CD4-positive, alpha-beta T cell treated with Interleukin-4 for 1 hour (primary cell): ENCODE measurements at places on chromosomes 4 and X.

- no peak for DNase-seq
Measured at GRCh38 chr4:16516796-16517439, 290.6 kb upstream of the TAPT1 start.

GRCh38 chr4:75630937-75631329, 605 bp upstream of the CDKL2 start:
- no peak for DNase-seq

DNA sequence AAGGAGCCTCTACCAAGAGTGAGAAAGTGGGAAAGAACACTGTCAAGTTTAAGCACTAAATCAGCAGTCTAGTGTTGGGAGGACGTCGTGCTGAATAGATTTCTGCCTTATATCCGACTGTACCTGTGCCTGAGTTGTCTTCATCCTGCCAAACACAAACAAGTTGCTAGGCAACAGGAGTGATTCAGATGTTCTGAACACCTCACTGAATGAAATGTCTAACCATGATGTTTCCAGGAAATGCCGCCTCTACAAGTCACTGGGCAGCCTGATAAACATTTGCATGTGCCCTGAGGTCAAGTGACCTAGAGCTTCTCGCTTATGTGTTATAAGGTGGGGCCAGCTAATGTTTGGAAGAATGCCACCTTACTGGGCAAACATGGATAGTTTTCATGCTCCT, 37.9 kb downstream of the SGMS2 start:
- peak; percentile 14 for DNase-seq

DNA sequence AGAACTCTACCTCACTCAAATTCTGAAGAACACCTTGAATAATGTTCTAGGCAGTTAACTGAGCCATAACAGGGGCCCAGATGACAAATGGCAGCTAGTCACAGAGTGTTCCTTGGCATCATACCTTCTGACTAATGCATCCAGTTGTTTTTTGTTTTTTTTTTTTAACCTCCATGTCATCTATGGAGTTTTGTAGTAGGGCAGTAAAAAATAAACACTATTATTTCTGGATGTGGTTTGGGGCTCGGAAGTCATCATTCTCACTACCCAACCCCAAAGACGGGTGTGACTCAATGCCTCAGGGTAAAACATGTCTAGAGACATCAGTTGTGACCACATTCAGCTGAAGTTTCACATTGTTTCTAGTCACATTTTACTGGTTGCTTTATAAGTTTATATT, 31.2 kb upstream of the MCF2 start:
- DNase-seq: peak; percentile 12

DNA sequence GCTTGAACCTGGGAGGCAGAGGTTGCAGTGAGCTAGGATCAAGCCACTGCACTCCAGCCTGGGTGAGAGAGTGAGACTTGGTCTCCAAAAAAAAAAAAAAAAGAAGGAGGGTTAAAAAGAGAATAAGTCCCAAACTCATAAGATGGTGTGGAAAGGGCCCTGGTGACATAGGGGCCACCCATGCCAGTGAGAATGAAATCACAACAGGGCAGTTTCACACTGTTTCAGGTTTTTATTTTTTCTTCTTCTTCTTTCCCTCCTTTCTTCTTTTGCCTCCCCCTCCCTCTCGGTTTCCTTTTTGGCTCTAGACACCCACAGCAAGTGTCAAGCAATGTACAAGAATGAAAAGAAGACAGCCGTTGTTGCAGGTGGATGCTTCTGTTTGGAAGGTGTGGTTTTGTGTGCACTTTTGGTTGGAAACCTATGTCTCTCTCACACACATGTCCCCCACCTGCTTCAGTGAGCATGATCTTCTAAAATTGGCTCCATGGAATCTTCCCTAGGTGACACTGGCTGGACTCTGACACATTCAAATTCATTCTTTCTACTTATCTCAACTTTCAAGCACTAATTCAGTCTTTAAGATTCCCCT, 14.4 kb upstream of the TLR8 start:
- no peak for DNase-seq

DNA sequence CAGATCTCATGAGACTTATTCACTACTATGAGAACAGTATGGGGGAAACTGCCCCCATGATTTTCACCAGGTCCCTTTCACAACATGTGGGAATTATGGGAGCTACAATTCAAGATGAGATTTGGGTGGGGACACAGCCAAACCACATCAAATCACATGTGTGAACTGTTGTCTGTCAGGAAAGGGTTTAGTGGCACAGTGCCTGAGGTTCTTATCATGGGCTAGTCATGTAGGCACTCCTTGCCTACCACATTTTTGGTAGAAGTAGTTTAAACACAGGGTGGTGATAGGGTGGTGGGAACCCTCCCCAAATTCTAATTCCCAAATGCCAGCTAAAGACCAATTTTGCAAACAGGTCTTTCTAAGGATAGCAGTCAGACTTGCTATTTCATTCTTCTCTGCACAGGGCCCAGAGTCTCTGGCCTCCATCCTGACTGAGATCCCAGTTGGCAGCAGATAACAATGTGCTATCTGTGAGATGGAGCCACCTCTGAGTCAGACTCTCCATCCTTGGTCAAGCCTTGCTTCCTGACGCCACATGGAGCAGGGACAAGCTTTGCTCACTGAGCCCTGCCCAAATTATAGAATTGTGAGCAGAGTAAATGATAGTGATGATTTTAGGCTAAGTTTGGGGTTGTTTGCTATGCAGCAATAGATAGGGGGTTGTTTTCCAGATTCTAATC, 33.5 kb upstream of the SETD7 start:
- no peak for DNase-seq

GRCh38 chr4:79181190-79181589, 144.7 kb downstream of the NAA11 start:
- DNase-seq: no peak

DNA sequence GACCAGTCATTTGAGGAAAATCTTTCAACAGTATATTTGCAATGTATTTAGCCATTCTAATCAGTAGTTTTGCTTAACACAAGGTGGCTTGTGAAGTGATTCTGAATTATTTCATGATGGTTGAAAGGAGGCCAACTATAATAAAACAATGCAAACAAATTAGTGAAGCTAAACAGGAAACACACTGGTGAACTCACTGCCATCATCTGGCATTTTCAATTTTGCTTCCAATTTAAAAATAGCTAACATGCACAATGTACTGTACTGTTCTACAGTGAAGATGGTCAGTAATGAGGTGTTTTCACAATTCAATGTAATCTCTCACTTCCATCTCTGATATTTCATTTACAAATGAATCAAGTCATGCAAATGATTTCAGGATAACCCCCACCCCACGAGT, 31.1 kb downstream of the PGRMC2 start:
- DNase-seq: no peak

DNA sequence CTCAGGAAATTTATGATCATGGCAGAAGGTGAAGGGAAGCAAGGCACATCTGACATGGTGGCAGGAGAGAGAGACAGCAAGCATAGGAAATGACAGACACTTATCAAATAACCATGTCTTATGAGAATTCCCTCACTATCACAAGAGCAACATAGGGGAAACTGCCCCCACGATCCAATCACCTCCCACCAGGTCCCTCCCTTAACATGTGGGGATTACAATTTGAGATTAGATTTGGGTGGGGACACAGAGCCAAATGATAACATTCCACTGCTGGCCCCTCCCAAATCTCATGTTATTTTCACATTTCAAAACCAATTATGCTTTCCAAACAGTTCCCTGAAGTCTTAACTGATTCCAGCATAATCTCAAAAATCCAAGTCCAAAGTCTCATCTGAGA, 8.2 kb upstream of the TMA16 start:
- no peak for DNase-seq

DNA sequence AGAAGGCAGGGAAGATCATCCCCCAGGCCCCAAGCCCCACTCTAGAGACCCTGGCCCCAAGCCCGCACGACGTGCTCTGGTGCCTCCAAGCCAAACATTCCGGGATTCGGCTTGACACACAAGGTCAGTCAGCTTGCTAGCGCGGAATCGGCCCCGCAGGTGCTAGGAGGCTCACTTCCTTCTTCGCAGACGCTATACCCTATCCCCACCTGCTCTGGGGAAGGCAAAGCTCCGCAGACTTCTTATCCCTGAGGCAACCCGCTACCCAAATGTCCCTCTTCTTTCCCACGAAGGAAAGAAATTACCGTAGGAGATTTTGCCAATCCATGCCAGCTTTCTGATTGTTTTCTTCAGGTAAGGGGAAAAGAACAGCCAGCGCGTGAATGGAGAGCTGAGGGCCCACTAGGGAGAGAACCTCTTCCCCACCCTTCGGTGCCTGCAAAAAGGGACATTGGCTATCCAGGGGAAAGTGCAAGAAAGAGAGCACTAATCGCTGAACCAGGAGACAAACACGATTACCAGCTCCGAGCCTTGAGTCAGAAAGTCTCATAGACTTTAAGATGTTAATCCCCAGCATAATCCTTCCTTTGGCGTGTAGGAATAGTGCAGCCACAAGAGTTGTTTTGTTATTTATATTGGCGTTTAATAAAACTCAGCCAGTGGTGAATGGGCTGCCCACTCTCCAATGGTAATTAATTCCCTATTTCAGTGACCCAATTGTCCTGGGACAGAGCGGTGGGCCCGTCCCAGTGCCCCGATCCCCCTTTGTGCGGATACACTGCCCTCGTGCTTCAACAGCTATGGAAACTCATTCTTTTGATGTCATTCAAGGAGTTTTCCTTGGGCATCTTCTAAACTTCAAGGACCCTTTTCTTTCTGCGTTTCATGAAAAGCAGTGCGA, 5.4 kb upstream of the NEUROG2 start:
- no peak for DNase-seq

DNA sequence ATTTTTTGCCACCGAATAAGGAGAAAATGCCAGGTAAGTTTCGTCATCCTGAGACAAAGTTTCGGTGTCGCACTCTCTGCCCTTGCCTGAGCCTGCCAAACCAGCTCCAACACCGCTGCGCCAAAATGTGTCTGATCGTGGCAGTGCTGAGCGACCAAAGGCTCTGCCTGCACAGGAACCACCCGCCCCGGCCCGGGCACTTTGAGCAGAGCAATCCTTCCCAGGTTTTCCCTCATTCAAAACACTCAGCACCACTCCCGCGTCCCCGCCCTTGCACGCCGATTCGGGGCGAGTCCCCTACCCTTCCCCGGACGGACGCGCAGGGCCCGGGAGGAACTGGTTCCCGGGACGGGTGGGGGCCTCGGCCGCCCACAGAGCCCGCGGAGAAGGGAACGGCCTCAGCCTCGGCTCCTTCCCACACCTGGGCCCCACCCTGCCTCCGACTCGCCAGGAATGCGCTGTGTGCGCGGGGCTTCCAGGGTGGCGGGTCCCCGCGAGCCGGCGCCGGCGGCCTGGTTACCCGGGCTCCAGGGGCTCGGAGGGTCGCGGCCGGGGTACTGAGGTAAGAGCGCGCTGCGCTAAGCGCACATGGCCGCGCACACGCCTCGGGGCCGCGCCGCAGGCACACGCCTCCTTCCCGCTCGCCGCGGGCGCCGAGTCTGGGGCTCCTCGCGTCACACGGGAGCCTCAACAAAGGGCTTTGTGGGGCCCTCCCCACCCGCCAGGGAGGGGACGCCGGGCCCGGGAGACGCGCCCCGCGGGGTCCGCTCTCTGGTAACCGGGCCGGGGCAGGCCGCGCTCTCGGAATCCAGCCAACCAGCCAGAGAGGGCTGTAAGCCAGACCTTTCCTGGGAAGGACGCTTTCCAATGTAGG, at the start of gene C4orf36:
TSS of gene C4orf36 (minus strand) at position 661 of the 874 bp plus-strand sequence. CDS start 902 bp downstream, outside the sequence.
- no peak for DNase-seq

DNA sequence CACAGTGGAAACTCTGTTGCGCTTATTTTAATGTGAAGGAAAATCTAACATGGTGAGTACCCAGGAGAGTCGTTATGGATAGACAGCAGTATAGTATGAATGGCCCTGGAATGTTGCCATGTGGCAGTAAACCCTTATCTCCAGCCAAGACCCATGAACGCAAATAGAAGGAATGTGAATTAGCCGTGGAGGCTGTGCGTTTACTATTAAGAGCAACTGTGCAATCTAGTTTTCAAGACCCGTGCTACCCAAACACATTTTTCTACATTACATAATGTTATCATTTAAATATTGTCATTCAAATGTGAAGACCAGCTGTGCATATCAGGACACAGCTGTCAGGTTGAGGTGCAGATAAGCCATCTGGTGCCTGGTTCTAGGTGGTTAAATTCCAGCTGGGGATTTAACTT, 13.3 kb upstream of the AGA start:
- DNase-seq: no peak

GRCh38 chrX:137418086-137418485, 147.8 kb upstream of the ZIC3 start:
- no peak for DNase-seq

GRCh38 chr4:146520896-146521540, 722 bp downstream of the SLC10A7 start:
- DNase-seq: peak; percentile 30

GRCh38 chr4:65190780-65191179, 479.5 kb downstream of the EPHA5 start:
- DNase-seq: no peak

DNA sequence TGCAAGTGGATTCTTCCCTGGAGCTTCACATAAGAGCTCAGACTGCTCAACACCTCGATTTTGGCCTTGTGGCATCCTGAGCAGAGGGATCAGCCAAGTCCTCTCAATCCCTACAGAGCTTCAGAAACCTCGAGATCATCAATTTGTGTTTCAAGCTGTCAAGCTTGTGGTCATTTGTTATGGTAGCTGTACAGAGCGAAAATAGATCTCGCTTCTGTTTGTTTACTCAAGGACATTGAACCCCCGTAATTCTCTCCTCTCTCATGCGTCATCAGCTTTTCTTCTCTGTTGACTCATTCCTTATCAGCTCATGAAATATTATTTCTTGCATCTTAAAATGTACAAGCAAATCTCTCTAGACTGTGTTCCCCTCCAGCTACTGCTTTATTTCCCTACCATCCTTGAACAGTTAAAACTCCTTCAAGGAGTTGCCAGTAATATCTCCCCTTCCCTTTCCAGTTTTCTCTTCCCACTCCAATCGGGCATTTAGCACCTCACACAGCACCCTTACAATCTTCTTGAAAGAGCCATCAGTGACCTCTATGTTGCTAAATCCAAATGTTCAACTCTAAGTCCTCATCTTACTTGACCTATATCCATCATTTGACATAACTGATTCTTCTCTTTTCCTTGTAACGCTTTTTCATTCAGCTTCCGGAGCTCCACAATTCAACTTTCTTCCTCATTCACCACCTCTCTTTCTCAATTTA, 106.2 kb upstream of the FAT1 start:
- DNase-seq: no peak

DNA sequence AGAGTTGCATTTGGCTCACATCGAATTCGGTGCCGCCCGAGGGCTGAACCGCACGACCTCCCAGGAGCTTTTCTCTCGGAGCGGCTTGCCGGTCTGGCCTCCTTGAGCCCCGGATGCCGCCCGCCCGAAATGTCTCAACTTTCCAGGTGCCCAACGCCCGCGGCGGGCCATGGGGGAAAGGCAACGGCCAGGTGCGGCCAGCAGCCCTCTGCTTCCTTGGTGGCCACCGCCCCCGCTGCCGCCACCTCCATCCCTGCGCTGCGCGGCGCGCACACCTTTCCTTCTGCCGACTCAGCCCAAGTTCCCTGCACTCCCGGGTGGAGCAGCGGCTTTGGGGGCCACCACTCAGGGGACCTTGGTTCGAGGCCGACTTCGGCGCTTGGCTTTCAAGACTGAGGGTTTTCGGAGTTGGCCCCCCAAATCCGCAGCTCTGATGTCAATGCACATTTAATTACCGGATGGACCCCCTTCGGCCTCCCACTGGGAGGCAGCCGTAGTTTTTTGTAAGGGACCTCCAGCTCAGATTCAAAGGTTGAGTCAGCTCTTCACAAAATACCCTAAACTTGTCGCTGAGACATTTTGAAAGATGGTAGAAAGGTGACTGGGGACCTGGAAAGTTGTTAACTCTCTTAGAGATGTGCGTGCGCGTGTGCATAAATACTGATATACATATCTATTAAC, 1.1 kb downstream of the AFF2 start:
- no peak for DNase-seq

GRCh38 chr4:99447079-99447478, 11.9 kb upstream of the ADH7 start:
- no peak for DNase-seq

GRCh38 chr4:1752284-1753041, 31.1 kb downstream of the TACC3 start:
- DNase-seq: no peak
